Stimulated activated CD8-positive, alpha-beta memory T cell treated with anti-CD3 and anti-CD28 coated beads, Interleukin-7, amount 100 ng/mL, for 1 hour (primary cell): ENCODE measurements at places on chromosomes 13 and 19.
A peak's percentile ranks its signal among the peaks of the same experiment; 100 is the strongest.

DNA sequence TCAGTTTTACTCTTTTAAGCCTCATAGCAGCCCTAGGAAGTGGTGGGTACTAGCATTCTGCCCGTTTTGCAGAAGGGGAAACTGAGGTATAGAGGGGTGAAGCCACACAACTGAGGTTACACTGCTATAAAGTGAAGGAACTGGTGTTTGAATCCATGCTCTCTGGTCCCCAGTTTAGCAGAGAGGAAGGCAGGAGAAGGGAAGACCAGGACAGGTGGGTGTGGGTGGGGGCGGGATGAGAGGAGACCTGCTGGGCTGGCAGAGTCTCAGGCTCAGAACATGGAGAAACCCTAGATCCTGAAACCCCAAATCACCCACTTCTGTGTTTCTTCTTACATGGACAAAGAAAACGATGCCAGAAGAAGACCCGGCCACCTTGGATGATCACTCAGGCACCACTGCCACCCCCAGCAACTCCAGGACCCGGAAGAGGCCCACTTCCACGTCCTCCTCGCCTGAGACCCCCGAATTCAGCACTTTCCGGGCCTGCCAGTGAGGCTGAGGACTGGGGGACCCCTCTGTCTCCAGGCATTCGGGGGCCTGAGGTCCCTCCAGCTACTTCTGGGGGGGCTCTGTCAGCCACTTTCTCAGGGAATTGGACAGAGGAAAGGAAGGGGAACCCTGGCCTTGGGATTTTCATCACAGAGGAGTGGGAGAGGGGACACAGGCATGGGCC is 2.3 kb upstream of the CARM1 start:
- DNase-seq, result no peak

DNA sequence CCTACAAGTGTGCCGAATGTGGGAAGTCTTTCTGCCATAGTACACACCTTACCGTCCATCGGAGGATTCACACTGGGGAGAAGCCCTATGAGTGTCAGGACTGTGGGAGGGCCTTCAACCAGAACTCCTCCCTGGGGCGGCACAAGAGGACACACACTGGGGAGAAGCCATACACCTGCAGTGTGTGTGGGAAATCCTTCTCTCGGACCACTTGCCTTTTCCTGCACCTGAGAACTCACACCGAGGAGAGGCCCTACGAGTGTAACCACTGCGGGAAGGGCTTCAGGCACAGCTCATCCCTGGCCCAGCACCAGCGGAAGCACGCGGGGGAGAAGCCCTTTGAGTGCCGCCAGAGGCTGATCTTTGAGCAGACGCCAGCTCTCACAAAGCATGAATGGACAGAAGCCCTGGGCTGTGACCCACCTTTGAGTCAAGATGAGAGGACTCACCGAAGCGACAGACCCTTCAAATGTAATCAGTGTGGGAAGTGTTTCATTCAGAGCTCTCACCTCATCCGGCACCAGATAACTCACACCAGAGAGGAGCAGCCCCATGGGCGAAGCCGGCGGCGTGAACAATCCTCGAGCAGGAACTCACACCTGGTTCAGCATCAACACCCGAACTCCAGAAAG is 10.3 kb upstream of the ERVK3-1 start:
- DNase-seq, result no peak

DNA sequence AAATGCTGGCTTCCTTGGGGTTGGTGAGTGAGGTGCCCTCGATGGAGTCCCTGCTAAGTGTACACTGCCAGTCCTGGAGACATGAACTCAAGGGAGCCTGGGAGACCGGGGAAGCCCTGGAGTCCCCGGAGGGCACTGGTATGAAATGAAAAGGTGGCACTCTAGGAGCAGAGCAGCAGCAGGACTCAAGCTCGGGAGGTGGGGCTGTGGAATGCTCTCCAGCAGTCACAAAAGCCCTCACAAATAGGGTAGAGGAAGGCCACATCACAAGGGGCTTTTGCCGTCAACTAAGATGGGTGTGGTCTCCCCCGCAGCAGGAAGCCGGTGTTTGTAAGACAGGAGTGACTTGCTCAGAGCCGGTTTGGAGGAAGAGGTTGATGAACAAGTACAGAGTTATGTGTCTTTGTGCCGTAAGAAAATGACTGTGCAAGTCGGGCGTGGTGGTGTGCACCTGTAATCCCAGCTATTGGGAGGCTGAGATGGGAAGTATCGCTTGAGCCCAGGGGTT is 19.3 kb downstream of the CCNE1 start:
- no peak for DNase-seq

GRCh38 chr13:50467156-50468110 is 376.1 kb downstream of the DLEU7 start:
- DNase-seq, result no peak

DNA sequence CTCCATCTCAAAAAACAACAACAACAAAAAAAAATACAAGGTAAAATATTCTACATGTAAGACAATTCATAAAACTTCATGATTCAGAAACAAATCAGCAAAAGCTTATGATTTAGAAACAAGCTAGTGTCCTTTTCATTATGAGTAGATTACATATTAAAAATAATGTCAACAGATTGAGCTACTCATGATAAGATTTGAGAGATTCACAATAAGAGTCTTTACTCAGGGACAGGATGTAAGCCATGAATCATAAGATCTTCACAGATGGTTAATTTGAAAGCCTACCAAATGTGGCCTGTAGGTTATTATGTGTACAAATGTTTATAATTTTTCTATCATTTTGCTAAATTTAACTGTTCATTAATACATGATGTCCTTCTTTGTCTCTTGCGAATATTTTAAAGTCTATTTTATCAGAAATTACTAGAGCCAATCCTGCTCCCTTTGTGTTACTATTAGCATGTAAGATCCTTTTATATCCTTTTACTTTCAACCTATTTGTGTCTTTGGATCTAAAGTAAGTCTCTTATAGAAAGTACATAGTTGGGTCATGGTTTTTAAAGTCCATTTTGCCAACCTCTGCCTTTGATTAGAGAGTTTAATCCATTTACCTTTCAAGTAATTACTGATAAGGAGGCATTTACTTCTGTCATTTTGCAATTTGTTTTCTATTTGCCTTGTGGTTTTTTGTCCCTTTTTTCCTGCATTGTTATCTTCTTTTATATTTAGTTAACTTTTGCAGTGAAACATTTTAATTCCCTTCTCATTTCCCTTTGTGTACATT is 68.3 kb upstream of the RXFP2 start:
- no peak for DNase-seq

DNA sequence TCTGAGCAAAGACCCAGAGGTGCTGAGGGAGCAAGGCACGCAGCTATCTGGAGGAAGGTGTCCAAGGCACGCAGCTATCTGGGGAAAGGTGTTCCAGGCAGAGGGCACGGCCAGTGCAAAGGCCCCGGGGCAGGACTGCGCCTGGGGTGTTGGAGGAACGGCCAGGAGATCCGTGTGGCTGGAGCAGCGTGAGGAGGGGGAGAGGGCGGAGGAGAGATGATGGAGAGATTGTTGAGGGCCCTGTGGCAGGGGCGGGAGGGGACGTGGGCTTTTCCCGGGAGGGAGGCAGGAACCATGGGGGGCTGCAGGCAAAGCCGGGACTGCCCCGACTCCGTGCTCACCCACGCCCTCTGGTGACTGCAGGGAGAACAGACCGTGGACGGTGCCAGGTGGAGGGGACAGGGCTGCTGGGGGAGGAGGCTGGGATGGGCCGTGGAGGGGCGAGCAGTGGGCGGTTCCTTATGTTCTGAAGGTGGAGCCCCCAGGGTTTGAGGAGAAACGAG is 13.3 kb upstream of the MISP start:
- peak; percentile 8 for DNase-seq

DNA sequence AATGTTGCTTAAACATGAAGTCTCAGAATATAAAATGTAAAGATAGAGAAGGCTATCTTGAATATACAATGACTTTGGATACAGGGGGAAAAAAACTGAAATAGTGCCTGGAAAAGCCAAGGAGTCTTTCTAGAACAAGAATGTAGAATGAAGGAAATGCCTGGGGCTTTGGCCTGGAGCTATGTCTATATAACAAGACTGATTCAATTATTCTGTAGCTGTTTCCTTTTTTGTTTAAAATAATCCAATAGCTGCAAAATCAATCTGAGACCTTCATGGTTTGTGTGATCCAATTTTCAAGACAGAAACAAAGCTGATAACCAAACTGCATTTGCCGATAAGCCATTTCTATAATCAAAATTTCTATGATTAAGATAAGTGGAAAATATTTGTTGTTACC is 530.9 kb upstream of the NBEA start:
- DNase-seq, result no peak

- no peak for DNase-seq
Measured at GRCh38 chr13:100440751-100441425, 147.7 kb downstream of the GGACT start.

GRCh38 chr13:65926750-65927171 is 1303.4 kb downstream of the PCDH9 start:
- DNase-seq, result no peak

DNA sequence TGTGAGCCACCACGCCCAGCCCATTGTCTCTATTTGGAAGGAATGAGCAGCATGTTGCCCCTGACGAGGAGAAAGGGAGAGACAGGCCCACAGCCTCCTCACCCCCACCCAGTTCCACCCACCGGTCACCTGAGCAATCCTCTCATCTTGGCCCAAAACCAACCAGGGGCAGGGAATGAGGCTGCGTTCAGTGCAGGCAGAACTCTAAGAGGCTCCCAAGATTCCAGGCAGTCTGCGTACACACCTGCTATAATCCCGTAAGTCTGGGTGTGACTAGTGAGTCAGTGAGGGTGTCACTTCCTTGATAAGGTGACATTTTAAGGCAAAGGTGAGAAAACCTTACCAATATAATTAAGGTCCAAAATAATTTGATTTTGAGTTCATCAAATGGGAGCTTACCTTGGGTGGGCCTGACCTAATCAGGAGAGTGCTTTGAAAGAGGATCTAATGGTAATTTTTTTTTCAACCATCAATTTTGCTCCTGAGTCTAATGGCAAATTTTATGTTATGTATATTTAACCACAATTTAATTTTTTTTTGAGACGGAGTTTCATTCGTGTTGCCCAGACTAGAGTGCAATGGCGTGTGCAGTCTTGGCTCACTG is 26.9 kb upstream of the KLF2 start:
- no peak for DNase-seq

GRCh38 chr13:51805925-51806324 is 2.0 kb upstream of the DHRS12 start:
- DNase-seq, result no peak

DNA sequence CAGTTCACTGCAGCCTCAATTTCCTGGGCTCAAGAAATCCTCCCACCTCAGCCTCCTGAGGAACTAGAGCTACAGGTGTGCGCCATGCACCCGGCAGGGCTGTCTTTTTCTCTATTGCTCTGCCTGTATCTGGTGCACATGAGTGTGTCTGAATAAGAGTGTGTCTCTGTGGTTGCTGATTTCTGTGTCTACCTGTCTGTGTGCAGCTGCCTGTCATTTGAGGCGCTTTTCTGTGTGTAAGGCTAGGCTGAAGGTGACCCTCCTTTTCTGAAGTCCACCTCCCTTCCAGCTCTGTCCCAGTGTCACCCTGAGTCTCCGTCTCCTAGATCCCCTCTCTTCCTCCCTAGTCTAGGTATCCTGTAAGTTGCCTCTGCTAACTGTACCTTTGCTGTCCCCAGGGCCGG is 1.5 kb upstream of the PRR12 start:
- DNase-seq, result no peak

GRCh38 chr13:28044608-28045007 is 55.8 kb downstream of the FLT3 start:
- no peak for DNase-seq

- DNase-seq, result no peak
Measured at GRCh38 chr19:46192992-46193650, 36.4 kb upstream of the IGFL1 start.

DNA sequence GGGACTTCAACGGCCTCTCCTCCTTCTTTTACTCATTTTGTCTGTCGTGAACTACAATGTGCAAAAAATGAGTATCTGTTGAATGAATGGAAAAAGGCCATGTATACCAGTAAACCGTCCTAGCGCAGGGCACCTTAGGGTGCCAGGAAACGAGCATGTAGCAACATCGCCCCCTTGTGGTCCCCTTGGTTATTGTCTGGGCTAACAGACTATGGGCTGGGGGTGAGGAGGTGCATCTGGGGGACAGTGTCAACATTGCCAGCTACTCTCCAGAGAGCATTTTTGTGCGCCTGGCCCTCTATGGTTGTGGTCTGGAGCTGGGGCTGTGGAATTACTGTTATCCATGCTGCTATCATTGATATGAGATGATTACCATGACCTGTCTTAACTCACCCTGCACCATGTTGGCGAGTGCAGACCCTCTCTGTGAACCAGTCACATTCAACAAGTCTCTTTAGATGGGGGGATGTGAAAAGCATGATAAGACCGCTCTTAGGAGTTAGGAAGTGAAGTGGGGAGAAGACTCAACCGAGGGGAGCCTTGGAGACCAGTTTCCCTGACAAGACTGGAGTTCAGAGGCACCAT is 22.8 kb upstream of the SIGLEC11 start:
- DNase-seq, result peak; percentile 74

- no peak for DNase-seq
Measured at GRCh38 chr19:3107658-3108057, 13.5 kb downstream of the GNA11 start.

GRCh38 chr19:30118760-30119159 is 176.7 kb downstream of the URI1 start:
- DNase-seq, result no peak

DNA sequence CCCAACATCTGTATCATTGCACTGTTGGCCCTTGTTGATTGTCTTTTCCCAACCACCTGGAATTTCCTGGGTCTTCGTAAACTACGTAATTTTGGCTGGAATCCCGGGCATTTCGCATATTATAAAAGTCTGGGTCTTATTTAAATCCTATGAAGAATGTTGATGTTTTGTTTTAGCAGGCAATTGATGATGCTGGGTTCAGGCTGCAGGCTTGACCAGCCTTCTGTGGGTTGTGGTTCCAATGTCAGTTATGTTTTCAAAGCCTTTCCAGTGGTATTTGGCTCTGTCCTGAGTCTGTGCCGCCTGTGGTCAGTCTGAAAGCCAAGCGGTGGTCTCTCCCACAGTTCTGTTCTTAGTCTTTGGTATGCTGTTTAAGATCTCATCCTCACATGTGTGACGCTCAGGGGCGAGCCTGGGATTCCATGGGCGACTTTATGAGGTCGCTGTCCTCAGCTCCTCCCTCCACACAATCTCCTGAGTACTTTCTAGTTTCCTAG is 12.4 kb downstream of the SLC35E1 start:
- no peak for DNase-seq

DNA sequence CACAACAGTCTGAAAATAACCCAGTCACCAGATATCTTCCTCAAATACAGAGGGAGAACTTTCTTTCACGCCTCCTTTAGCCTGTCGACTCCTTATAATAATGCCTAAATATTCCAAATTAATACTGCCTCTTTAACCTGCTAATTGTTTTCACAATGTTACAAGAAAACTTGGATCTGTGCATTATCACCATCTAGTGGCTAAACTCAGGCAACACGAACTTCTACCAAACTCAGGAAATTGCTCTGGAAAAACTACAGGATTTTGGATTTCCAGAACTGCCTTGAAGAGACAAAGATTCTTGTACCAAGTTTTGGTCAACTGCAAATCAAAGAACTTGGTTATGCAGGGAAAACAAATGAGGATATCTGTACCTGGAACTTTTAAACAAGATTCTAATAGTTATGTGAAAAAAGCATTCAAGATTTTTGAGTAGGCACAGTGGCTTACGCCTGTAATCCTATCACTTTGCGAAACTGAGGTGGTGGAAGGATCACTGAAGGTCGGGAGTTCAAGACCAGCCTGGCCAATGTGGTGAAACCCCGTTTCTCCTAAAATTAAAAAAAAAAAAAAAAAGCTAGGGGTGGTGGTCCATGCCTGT is 10.8 kb downstream of the CLN5 start:
- no peak for DNase-seq
